Body of pancreas (tissue), 4 donors: ENCODE measurements at places on chromosomes 13 and 19.

GRCh38 chr13:86986448-86986847 lies 684.7 kb upstream of the SLITRK5 start:
- no peak overlapping the region for H3K27ac ChIP-seq
- no peaks in the 10 kb centered on the region for H3K36me3 ChIP-seq
- no peaks in the 10 kb centered on the region for H3K27me3 ChIP-seq
- no peak overlapping the region for H3K4me3 ChIP-seq
- DNase-seq: no peak

- peak overlapping the region; percentile 85 for H3K27ac ChIP-seq
- H3K27me3 ChIP-seq: no peaks in the 10 kb centered on the region
- H3K4me3 ChIP-seq: no peak overlapping the region
- no peaks in the 10 kb centered on the region for H3K36me3 ChIP-seq
- peaks cover 33% of the 10 kb centered on the region for H3K4me1 ChIP-seq
Measured at GRCh38 chr19:16283210-16284061, 41.2 kb upstream of the KLF2 start.

GRCh38 chr13:23984546-23984945 lies 87.2 kb upstream of the C1QTNF9B start:
- H3K4me1 ChIP-seq: peaks cover 39% of the 10 kb centered on the region
- no peaks in the 10 kb centered on the region for H3K36me3 ChIP-seq
- DNase-seq: peak; percentile 81
- peak overlapping the region; percentile 60 for H3K27ac ChIP-seq
- no peaks in the 10 kb centered on the region for H3K27me3 ChIP-seq
- H3K4me3 ChIP-seq: no peak overlapping the region

DNA sequence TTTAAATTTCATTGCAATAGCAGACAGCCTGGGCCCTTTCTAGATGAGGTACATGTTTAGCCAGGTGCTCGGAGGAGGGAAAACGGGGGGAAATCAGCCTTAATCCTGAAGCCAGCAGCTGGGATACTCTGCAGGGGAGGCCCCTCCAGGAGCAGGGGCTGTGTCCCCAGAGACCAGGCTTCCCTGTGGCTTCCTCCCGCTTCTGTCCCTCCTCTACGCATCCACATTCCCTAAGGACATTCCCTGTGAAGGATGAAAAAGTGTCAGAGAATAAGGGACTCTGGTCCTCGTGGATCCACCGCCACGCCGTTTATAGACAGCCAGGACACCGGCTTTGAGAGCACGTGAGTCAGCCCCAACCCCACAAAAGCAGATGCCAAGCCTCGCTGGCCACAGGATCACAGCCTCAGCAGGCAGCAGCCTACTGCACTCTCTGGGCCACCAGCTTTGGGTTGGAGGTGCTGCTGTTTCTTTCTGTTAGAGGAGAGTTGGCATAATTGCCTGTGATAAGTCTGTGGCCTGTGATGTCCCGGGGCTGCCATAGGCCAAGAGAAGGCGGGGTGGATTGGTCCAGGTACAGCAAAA lies 36.7 kb upstream of the RANBP3 start:
- no peaks in the 10 kb centered on the region for H3K36me3 ChIP-seq
- no peak overlapping the region for H3K4me3 ChIP-seq
- H3K27me3 ChIP-seq: no peaks in the 10 kb centered on the region
- no peak overlapping the region for H3K27ac ChIP-seq
- DNase-seq: no peak
- no peaks in the 10 kb centered on the region for H3K4me1 ChIP-seq

GRCh38 chr13:44298314-44298713 lies 75.3 kb upstream of the SERP2 start:
- no peak overlapping the region for H3K4me3 ChIP-seq
- H3K36me3 ChIP-seq: no peaks in the 10 kb centered on the region
- no peaks in the 10 kb centered on the region for H3K27me3 ChIP-seq

GRCh38 chr13:19597523-19597922 lies 35.9 kb upstream of the MPHOSPH8 start:
- H3K4me3 ChIP-seq: no peak overlapping the region
- peaks cover 10% of the 10 kb centered on the region for H3K4me1 ChIP-seq
- no peak overlapping the region for H3K27ac ChIP-seq
- no peaks in the 10 kb centered on the region for H3K36me3 ChIP-seq

- H3K27me3 ChIP-seq: no peaks in the 10 kb centered on the region
- no peak overlapping the region for H3K27ac ChIP-seq
- H3K4me1 ChIP-seq: peaks cover 32% of the 10 kb centered on the region
- no peaks in the 10 kb centered on the region for H3K36me3 ChIP-seq
Measured at GRCh38 chr19:34308381-34309367, 54.3 kb downstream of the GARRE1 start.

GRCh38 chr13:87376081-87376480 lies 295.1 kb upstream of the SLITRK5 start:
- H3K4me3 ChIP-seq: no peak overlapping the region
- no peaks in the 10 kb centered on the region for H3K27me3 ChIP-seq
- no peaks in the 10 kb centered on the region for H3K4me1 ChIP-seq
- DNase-seq: no peak
- H3K27ac ChIP-seq: no peak overlapping the region

GRCh38 chr13:21684576-21684975 lies 13.7 kb downstream of the FGF9 start:
- no peaks in the 10 kb centered on the region for H3K4me1 ChIP-seq
- no peak for DNase-seq
- H3K27ac ChIP-seq: no peak overlapping the region
- H3K4me3 ChIP-seq: no peak overlapping the region
